ENCODE measurements at places on chromosomes 4 and X.

- DNase-seq: no peak
Measured at GRCh38 chr4:20512033-20512792, 188.0 kb upstream of the PACRGL start.

DNA sequence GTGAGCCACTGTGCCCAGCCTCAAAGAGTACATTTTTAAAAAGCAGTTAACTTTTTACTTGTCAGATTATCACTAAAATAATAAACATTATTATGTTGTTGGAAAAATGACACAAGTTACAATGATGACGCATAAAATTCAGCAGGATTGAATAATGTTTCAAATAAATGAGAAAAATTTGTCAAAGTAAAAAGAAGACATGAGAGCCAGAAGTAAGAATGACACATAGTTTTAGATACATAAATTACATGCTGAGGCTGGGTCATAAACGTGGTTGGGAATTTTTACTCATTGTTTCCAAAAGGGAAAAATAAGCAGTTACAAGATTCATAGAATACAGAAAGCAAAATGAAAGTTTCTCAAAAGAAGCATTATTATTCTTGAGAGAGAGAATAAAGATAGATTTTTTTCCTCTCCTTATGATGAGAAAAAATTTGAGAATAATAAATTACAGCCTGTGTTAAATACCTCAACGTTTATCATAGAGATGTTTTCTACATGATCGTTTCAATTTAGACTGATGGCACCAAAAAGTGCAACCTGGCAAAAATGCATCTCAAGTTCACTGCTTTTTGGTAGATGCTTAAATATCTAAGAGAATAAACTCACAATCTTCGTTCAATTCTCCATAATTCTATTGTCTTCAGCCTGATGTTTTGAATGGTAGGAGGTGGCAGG lies 40.4 kb downstream of the GUCY1B1 start:
- no peak for DNase-seq

GRCh38 chr4:3874028-3874415 lies 107.8 kb downstream of the ADRA2C start:
- DNase-seq: no peak

DNA sequence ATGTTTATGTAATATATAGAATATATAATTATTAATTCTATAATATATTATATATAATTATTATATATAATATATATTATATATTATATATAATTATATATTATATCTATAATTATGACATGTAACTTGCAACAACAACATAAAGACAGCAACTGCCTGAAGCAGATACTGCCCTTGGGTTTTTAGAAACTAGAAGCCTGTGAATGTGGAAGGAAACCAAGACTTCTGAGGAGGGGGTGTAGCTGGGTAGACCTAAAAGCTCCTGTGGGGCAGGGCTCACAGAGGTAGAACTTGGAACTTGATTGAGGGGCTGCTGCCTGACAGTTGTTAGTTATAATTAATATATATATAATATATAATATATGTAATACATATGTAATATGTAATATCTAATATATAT lies 167.2 kb upstream of the SLIT2 start:
- peak; percentile 1 for DNase-seq

GRCh38 chr4:8318509-8318908 lies 49.0 kb downstream of the HTRA3 start:
- no peak for DNase-seq

GRCh38 chr4:89024051-89024675 lies 32.8 kb downstream of the FAM13A start:
- peak; percentile 73 for DNase-seq

DNA sequence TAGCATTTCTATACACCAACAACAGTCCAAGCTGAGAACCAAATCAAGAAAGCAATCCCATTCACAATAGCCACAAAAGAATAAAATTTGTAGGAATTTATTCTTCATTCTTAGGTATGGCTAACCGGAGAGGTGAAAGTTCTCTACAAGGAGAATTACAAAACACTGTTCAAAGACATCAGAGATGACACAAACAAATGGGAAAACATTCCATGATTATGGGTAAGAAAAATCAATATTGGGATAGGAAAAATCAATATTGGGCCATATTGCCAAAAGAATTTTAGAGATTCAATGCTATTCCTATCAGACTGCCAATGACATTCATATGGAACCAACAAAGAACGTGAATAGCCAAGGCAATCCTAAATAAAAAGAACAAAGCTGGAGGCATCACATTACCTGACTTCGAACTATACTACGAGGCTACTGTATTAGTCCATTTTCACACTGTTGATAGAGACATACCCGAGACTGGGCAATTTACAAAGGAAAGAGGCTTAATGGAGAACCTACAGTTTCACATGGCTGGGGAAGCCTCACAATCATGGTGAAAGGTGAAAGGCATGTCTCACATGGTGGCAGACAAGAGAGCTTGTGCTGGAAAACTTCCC lies 49.1 kb downstream of the NCAPG start:
- no peak for DNase-seq

Data from activated CD4-positive, alpha-beta T cell treated with anti-CD3 and anti-CD28 coated beads, Interleukin-2, Interleukin-4, amounts not matched to agents 100 ng/mL and 50 ng/mL, durations not matched to agents 16 hours and 8 hours (primary cell).